ENCODE measurements at places on chromosomes 12 and 14.

- no peak for DNase-seq
Measured at GRCh38 chr12:76943008-76943407, 64.2 kb upstream of the CSRP2 start.

GRCh38 chr14:101250948-101251811 lies 310.1 kb upstream of the DIO3 start:
- no peak for DNase-seq

DNA sequence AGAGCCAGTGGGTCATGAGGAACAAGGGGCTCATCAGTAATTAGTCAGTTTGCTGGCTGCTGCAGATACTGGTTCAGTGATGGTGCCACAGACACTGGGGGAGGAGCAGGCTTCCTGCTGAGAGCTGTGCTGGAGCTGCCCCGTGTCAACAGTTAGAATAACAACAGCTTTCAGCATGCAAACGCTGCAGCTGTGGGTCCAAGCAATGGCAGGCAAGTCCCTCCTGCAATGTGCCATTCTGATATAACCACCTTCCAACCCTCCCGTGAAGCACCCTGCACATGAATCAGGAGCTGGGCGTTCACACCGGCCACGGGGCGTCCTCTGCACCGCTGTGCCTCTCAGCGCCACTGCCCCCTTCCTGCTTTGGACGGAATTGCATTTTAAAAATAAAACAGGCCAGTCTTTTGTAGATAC lies 258.4 kb upstream of the SFSWAP start:
- DNase-seq, result no peak

DNA sequence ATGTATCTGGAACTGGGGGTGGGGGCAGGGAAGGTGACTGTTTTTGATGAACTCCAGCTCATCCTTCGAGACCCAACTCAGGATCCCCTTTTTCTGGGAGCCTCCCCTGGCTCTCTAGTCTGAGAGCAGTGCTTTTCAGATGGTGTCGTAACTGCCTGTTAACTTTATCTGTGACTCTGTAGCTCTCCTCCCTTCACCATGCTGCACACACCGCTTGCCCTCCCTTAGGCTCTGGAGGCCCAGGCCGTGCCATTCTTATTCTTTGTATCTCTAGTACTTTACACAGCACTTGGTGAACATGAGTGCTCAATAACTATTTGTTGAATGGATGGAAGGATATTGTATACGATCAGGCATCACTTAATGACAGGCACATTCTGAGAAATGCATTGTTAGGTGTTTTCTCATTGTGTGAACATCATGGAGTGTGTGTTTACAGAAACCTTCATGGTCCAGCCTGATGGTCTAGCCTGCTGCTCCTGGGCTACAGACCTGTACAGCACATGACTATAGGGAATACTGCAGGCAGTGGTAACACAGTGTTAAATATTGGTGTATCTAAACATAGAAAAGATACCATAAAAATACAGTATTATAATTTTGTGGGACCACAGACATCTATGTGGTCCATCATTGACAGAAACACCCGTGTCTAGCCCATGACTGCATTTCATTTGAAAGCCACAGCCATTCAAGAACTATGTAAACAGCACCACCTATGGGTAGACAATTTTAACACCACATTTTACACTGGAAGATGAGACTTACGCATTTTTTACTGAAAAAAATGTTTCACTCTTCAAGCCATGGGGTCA lies 91.8 kb downstream of the EML1 start:
- peak; percentile 74 for DNase-seq

DNA sequence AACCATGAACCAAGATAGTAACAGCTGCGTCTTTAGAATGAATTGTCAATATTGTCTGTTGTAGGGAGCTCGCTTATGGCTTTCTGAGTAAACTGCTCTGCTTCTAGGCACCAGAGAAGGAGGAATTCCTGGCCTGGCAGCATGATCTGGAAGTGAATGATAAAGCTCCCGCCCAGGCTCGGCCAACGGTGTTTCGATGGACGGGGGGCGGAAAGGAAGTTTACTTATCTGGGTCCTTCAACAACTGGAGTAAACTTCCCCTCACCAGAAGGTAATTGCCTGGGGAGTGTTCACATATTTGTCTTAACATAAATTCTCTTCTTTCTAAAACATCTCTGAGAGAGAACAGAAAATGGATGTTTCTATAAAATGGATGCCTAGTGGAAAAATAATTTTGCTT lies 4.3 kb downstream of the PRKAB1 start:
- DNase-seq, result no peak

DNA sequence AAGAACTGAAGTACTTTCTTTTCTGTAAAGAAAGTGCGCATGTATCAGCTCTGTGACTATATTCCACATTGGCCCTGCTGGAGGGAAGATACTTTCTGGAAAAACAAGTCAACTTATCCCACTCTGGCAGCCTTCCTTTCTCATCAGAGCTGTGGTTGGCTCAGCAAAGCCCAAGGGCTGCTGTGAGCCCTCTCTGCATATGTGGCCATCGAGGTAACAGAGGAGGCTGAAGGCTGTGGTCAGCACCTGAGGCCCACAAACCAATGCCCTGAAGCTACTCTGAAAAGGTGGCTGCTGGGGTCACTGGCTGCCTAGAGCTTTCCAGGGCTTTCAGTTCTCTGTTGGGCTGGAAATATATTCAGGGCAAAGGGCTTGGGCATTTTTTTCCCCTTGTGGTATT lies 70.8 kb upstream of the IGF1 start:
- no peak for DNase-seq

DNA sequence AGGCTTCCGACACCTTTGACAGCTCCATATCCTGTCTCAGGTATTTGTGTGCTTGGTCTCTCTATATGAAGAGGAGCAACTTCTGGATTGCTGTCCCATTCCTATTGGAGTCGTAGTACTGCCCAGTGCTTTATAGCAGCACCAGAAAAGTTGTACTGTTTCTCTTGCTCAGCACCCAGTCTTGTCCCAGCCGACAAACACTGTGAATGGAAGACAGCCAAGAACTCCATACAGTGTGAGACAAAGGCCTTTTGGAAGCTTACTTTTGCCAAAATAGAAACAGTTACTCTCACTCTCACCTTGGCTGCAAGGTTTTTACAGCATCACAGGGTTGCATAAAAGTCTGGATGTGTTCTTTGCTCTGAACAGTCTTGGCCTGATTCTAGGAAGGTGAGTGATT lies 105.3 kb downstream of the TGFB3 start:
- no peak for DNase-seq
